ELF-1 (cell line): ENCODE measurements at places on chromosomes 1 and 21.
A peak's percentile ranks its signal among the peaks of the same experiment; 100 is the strongest.

- no peak for DNase-seq
Observed at GRCh38 chr1:175132436-175132835, 60.1 kb downstream of the KIAA0040 start.

GRCh38 chr1:67184838-67185421 lies 18.7 kb downstream of the IL23R start:
- DNase-seq = no peak

GRCh38 chr1:217403026-217403720 lies 227.7 kb downstream of the GPATCH2 start:
- DNase-seq = peak; percentile 5

DNA sequence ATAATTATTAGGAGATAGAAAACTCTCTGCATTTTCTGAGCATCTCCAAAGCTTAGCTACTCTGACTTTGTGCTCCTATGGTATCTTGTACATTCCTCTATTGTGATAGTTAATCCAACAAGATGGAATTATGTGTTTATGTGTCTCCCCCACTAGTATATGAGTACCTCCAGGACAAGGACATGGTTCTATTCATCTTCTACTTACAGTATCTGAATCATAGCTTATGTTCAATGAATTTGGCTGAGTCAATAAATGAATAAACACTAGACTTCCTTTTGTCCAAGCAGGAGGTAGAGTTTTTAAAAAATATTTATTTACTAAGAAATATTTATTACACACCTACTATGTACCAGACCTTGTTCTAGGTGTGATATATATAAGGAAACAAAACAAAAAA lies 18.4 kb upstream of the CTH start:
- no peak for DNase-seq

DNA sequence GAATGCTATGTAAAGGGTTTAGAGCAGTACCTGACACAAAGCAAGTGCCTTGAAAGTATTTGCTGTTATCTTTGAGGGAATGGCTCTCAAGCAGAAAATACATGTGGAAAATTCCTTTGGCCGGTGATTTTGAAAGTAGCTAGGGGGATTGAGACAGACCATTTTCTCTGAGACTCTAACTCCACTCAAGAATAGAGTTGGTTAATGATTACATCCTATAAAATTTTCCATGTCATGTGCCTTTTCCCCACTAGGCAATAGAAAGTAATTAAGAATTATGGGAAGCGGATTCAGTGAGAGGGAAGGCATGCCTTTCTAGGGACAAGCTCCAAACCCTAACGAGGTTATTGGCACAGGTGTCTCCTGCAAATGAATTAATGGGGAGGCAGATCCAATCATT lies 276.0 kb downstream of the GPATCH2 start:
- no peak for DNase-seq

GRCh38 chr1:233410906-233411305 lies 83.4 kb downstream of the MAP3K21 start:
- DNase-seq = no peak

DNA sequence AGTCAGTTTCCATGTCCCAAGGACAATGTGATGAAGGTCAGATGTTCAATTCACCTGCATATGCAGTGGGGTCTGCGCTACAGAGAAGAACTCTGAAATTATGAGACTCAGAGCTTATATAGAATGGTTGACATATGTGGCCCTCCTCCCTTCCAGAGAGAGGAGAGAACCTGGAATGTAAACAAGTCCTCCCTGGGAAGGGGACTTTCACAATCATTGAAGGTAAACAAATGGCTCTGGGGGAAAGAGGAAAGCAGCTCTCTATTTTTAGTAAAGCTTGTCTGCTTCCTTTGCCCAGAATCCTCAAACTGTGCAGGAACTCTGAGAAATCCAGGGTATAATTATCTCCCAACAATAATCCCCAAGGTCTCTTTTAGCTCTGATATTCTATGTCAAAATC lies 9.8 kb downstream of the OVGP1 start:
- DNase-seq = no peak

- DNase-seq = no peak
Observed at GRCh38 chr1:90319918-90320317, 325.0 kb downstream of the ZNF326 start.

DNA sequence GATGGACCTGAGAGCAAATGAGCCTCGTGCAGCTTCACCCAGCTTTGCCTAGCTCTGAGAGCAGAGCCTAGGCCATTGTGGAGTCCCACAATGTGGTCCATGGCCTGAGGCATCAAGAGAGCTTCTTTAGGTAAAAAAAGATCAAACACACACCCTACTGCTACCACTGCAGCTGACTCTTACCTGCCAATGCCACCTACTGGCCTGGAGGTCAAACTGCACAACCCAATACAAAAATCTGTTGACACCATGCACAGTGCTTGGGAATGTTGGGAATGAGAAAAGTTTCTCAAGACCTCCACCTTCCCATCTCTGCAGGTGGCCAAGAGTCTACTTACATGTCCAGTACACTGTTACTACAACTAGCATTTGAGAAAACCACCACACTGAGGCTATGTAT lies 60.6 kb downstream of the UCHL5 start:
- DNase-seq = peak; percentile 47

DNA sequence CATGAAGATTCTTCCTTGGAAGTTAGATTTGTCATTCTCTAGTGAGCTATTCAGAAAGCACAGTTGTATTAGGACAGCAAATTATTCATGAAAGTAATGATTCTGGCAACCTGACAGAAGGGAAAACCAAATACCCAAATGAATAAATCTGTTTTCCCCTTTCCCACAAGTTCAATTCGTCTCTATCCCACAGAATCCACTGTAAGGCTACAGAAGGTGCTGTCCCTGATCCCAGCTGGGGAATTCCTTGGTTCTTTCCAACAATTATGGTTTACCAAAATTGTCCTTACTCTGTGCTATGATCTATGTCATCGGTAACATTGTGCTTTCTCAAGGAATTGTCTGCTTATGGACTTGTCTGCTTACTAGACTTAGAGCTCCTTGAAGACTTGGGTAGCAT lies 104.2 kb downstream of the FASLG start:
- DNase-seq = no peak

DNA sequence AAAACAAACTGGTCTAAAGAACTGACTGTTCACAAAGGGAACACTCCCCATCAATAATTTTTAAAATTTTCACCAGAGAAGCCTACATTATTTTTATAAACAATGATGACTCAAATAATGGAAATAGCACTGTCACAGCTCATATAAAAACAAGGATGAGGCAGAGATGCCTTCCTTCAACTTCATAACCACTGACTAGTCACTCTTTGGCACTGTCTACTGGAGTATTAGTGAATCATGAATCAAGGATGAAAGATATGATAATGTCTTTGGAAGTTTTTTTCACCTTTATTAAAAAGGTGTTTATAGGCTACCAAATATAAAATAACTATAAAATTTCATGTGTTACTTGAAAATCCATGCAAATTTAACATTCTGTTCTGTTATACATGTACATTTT lies 316.9 kb downstream of the VAV3 start:
- no peak for DNase-seq

DNA sequence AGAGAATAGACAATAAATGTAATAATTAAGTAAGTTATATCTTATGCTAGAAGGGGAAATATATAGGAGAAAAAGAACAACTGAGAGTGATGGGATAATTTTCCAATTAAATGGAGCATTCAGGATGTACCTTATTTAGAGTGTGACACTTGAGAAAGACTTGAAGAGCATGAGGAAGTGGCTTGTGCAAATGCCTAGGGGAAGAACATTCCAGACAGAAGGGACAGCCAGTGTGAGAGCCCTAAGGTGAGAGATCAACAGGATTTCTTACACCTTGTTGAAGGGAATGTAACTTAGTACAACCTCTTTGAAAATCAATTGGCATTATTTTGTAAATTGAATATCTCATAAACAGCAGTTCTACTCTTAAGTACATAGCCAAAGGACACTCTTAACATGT lies 28.8 kb upstream of the TSPAN2 start:
- DNase-seq = peak; percentile 37

DNA sequence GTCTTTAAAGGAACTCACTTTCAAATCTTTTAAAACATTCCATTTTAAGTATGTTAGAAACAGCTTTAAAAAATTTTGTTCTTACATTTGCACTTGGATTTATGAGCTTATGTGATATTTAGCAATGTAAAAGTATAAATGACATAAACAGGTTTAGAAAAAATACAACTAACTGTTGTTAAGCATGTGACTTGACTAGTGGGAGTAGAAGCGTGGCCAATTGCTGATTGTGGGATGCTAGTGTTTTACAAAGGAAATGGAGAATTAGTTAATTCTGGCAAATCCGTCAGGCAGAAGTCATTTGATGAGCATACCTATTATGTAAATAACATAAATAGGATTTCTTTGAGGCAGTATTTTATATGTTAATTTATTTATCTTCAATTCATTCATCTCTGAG lies 175.8 kb downstream of the ADGRL2 start:
- no peak for DNase-seq

DNA sequence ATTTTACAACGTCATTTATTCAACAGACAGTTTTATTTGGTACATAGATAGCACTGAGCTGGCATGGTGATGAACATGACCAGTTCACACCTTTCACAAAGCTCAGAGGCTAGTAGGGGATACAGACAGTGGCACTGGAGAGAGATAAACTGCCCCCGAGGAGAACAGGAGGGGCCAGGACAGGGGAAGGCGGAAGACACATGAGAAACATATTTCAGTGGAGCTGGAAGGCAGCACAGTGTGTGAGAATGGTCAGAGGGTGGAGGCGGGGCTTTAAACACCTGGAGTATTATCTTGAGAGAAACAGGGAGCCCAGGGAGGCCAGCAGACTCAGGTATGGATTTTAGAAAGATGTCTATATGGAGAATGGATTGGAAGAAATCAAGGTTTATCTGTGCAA lies 49.5 kb downstream of the CHML start:
- DNase-seq = peak; percentile 16

- no peak for DNase-seq
Observed at GRCh38 chr1:103960045-103960444, 210.3 kb downstream of the AMY1C start.

GRCh38 chr1:43253173-43253572 lies 16.6 kb upstream of the TMEM125 start:
- DNase-seq = no peak

GRCh38 chr1:41917835-41918449 lies 780 bp downstream of the HIVEP3 start:
- peak; percentile 50 for DNase-seq

DNA sequence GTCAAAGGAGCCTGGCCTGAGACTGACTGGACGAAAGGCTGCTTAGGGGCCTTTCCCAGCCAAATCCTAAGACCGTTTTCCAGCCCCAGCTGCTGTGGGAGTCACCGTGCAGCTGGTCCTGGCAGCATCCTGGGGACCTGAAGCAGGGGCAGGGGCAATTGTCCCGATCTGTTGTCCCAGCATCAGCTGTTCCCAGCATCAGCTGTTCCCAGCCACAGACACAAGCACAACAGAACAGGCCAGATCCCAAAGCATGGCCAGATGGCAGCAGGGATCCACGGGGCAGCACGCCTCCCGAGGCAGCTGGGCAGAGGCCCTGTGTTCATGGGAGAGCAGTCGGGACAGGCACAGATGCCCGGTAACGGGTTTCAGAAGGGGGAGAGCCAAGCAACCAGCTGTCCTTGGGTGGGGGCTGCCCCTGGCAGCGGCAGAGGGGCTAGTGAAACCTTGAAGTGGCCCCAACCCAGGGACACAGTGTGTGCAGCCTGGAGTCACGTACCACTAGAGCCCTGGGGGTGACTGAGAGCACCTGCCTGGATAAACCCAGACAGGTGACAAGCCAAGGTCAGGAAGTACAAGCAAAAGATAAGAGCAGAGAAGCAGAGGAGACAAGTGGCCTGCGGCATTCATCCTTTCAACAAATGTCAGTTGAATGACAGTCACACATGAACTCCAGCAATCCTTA lies 13.3 kb downstream of the CELA2B start:
- no peak for DNase-seq

DNA sequence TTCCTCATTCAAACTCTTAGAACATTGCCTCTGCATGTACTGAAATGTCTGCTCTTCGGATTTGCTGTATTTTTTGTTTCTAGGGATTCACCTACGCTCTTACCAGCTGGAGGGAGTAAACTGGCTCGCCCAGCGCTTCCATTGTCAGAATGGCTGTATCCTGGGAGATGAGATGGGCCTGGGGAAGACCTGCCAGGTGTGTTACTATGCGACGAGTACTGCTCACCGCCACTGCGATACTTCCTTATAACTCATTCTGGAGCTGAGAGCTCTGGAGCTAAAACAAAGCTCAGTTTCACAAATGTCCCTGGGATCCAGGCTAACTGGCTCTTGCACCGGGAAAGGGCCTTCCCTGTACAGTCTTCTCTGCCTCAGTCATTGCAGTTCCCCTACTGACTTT lies 10.1 kb downstream of the CHD1L start:
- DNase-seq = no peak

- no peak for DNase-seq
Observed at GRCh38 chr1:35180776-35181374, 12.1 kb downstream of the SFPQ start.

DNA sequence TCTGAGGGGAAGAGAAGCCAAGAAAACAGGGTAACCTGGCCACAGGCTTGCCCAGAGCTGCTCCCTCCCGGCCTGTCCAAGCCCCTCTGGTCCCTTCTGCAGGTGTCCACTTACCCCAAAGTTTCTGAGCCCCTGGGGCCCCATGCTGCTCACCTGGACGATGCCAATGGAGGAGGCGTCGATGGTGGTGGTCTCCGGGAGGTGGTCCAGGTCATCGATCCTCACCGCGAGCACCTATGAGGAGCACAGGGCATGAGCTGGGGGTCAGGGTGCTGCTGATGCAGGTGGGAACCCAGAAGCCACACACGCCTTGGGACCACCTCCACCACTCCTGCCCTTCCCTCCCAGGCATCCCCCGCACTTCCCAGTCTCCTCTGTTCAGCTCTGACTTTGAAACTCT lies 37.5 kb upstream of the RIPK4 start:
- no peak for DNase-seq

DNA sequence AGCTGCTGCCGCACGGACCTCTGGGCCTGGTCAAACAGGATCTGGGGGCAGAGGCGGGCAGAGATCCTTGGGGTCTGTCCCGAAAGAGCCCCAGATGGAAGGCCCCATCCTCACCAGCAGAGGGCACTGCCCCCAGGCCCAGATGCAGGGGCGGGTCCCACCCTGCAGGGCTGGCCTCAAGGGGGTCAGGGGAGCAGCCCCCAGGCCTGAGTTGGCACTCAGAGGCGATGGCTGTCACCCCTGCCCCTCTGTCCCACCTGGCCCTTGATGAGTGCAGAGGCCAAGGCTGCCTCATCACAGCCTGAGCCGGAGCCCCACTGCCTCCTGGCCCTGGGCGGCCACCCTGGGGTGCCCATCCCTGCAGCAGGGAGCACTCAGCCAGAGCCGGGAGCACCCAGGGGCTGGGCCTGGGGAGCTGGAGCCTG lies 5.7 kb downstream of the ACAP3 start:
- DNase-seq = no peak

DNA sequence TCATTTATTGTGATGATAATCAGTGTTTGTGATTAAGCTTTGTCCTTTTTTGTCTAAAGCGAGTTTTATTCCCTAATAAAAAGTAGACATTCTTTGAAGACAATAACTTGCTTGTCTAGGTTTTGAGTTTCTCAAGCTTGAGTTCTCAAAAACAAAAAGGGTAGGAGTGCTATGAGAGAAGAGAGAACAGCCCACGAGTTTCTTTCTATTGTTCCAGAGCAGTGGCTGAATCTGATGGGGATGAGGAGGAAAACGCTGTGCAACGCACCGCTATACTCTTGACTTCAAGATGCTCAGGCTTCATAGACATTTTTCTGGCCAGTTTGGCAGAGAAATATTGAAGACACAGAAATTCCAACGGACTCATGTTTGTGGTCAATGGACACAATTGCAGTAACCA lies 669.8 kb upstream of the B3GALT2 start:
- DNase-seq = no peak
